ENCODE measurements at places on chromosomes 2 and 18.

DNA sequence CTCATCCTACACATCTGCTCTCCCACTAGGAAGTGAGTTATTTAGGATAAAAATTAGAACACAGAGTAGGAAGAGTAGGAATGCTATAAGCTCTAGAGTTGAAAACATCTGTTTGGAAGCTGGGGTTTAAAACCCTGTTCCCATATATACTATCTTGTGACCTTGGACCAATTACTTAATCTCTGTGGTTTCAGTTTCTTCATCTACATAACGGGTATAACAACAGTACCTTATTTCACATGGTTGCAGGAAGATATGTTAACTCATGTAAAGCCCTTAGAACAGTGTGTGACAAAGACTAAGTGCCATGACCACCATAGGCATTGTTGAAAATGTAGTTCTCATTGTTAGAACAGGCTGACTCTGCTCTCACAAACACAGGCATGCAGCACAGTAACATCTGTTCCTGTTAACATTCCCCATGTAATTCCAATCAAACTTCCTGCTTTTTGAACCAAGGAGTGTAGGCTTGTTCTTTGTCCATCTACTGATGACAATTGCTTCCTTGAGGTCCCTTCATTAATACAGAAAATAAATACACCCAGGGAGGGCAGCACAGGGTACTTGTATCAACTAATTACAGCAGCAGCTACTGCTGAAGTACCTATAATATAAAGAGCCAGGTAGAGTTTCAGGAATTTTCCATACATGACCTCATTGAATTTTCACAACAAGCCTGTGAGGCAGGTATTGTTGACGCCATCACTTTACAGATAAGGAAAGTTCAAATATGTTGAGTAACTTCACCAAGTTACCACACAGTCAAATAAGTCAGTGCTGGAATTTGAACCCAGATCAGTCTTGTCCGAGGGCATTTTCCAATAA is 204.2 kb downstream of the L3MBTL4 start:
- no peak for DNase-seq

GRCh38 chr2:146801886-146802285 is 1042.9 kb upstream of the ACVR2A start:
- no peak for DNase-seq

DNA sequence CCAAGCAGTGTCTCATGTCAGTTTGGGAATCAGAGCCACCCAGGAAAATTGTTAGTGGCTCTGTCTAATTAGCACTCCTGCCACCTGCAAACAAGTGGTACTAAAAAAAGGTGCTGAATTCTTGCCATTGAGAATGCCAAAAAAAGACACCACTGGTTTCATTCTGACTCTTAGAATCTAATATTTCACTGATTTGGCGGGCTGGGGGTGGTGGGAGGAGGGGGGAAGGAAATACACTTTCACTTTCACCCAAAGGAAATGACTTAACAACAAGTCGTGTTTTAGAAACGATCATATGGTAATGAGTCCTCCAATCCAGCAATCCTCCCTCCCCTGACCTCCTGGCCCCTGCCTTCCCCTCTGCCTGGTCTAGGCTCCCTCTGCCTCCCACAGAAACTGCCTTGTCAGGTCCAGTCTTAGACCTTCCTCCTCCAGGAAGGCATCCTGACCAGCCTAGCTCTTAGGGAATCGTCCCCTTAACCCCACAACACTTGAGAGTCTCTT is 4.4 kb upstream of the KLHL29 start:
- DNase-seq, result no peak

- DNase-seq, result no peak
Measured at GRCh38 chr2:241983571-241984270, 114.2 kb downstream of the RTP5 start.

DNA sequence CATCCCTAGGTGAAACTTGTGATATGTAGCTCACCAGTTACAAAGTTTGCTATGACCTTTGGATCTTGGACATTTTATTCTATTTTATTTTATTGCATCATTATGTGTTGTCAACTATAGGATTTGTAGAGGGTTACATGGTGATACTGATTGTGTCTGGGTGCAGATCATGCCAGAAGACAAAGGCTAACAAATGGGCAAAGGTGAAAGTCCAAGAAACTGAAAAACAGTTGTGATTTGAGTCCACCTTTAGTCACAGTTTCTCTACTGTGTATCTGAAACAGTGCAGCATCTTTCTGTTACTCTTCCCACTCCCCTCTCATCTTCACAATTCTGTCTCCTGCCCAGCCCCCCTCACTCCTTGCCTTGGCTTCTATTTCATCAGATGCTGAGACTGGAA is 111.9 kb upstream of the LYPD6 start:
- DNase-seq, result no peak

GRCh38 chr2:130871843-130872740 is 35.4 kb downstream of the ARHGEF4 start:
- no peak for DNase-seq

- no peak for DNase-seq
Measured at GRCh38 chr2:231126123-231126522, 1.3 kb upstream of the HTR2B start.

DNA sequence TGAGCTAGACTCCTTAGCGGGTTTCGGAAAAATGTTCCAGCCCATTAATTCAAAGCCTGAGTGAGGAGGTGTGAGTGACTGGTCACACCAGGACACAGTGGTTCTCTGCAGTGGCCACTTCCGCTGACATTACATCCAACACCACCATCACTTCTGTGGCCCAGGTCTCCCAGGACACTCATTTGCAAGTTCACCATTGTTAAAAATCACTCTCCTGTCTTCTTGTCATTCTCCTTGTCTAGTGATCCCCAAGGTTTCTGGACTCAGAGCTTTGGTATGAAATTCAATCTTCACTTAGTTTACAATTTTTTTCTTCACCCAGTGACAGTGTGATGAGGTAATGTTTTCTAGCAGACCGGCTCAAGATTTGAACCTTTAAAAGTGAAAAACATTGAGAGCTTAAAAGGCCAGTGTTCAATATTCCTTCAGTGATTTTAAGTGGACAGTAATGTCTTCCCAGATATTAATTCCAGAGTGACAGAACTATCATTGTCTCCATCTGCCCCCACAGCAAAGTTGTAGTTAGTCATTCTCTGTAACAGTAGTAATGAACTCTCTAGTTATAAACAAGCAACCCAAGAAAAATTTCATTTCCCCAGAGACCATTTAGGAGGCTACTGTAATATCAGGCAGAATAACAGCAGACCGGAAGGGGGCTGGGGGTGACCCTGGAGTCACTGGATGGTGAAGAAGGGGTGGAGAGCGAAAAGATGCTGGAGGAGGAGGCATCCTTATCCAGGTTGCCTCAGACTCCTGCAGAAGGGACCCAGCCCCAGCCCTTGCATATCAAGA is 164.9 kb downstream of the GFPT1 start:
- no peak for DNase-seq

GRCh38 chr2:58594175-58594574 is 353.1 kb upstream of the FANCL start:
- no peak for DNase-seq

DNA sequence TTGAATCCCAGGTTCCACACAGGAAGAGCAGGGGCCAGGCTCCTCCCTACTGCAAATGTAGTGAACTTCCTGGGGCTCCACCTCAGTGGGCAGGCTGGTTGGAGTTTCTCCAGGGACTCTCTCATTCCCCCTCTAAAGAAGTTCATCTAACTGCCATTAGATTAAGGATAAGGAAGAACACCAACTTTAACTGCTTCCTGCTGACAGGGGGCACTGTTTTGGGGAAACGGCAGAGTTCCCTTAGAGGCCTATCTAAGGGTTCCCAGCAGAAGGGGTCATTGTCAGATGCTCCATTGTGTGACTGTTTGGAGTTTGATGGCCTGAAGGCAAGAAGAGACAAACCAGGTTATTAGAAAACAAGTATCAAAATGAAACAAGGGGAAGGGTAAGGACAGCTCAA is 2159.7 kb upstream of the PIK3C3 start:
- no peak for DNase-seq

DNA sequence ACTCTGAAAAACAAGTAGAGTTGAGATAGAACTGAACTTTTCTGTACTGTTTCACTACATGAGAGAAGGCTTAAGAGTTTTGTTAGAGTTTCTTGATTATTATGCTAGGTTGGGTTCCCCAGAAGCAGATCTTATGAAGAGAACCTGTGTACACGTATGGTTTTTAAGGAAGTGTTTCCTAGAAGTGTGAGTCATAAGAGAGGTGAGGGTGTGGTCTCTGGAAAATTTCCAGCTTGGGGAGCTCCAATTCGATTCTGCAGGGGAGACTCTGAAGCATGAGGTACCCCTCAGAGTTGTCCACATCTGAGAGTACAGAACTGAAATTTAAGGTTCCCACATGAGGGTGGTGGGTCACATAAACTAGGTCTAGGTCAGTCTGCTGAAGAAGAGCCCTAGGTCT is 83.3 kb upstream of the MAP2 start:
- no peak for DNase-seq

- DNase-seq, result no peak
Measured at GRCh38 chr2:239569401-239570090, 168.7 kb upstream of the HDAC4 start.

DNA sequence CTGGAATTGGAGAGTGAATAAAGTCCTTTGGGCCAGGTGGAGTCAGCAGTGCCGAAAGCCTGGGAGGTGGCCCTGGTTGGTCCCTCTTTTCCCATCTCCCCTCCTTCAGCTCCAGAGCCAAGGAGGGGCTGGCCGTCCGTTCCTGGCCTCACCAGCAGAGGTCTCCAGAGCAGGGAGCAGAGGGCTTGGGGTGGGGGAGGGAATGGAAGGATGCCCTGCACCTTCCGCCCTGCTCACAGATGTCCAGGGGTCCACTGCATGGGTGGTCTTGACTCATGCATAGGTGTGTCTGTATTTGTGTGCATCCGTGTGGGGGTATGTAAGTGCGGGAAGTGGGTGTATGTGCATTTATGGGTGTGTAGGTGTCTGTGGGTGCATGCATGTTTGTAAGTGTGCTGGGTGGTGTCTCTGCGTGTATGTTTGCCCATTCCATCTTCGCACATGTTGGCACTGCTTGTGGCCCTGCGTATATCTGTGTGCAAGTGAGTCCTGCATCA is 201.8 kb downstream of the ZFP36L2 start:
- no peak for DNase-seq

Data from HS-5 (cell line).